ENCODE measurements at places on chromosomes 7 and 10. TPM values are rescaled to one million over a fixed set of nuclear protein-coding genes. Genes with fewer than 3 reads are reported as not detected.

- no peak for DNase-seq
These were observed 52.5 kb upstream of the PPP2R2D start for GRCh38 chr10:131848296-131848695.

The PRKCQ gene
- polyA plus RNA-seq: not detected

GRCh38 chr10:99917963-99918825 is 91.6 kb downstream of the DNMBP start:
- peak; percentile 81 for DNase-seq

DNA sequence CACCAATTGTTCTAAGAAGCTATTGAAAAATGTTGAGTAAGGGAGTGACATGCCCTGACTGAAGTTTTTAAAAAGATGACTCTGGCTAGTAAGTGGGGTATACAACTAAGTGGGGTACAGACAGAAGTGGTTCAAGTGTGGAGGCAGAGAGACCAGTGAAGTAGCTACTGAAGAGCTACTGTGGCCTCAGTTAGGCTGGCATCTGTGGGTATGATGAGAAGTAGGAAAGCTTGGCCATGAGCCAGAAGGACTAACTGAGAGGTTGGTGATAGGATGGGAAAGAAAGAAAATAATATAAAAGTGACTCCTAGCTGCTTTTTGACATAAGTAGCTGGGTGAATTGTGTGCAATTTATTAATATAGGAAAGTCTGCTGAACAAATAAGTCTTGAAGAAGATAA is 176.6 kb downstream of the SEMA3D start:
- DNase-seq: no peak

The FOXP2 gene
- polyA plus RNA-seq: 2.3 TPM

The NUTM2D gene
- polyA plus RNA-seq: 0.06 TPM

DNA sequence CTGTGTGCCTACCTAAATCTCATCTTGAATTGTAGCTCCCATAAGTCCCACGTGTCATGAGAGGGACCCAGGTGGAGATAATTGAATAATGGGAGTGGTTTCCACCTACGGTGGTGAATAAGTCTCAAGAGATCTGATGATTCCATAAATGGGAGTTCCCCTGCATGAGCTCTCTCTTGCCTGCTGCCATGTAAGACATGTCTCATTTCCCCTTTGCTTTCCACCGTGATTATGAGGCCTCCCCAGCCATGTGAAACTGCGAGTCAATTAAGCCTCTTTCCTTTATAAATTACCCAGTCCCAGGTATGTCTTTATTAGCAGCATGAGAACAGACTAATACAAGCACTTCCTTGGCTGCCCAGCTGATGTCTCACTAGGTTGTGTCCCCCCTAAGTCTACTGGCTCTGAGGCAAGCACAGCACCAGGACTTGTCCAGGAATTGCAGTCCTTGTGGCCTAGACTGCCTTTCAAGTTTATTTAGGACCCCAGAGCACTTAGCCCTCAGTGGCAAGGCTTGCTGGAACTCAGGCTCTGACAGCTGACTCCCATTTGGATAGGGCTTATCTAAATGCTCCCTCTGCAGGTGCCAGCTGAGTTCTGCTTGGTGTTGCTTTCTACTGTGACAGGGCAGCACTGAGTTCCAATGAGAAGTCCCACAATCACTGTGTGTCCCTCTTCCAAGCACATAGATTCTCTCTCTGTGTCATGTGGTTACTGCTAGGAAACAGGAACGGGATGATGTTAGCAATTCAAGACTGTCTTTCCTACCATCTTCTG is 59.0 kb upstream of the TAS2R16 start:
- no peak for DNase-seq

Measured in GM23248 (cell line).